ENCODE measurements at places on chromosomes 6 and 20.

- no peak for DNase-seq
Measured at GRCh38 chr6:20751293-20751935, 217.2 kb downstream of the CDKAL1 start.

DNA sequence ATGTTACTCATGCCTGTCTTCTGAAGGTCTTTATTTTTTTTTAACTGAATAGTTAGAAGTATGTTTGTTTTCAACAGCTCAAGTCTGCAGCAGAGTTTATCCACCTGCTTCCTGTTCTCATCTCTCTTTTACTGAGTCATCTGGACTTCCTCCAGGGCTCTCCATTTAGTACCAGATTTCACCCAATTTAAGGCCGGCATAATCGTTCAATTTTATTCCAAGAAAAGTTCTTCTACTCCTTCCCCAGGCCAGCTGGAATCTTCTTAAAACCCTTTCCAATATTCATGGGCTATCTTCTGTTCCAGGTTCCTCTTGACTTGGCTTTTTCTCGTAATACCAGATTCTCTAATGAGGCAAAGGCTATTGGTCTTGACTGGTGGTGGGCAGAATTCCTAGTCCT lies 79.0 kb upstream of the LAMA2 start:
- DNase-seq: no peak

GRCh38 chr6:45584127-45584526 lies 206.4 kb upstream of the SUPT3H start:
- DNase-seq: no peak

- no peak for DNase-seq
Measured at GRCh38 chr6:85322446-85323105, 127.3 kb upstream of the NT5E start.

DNA sequence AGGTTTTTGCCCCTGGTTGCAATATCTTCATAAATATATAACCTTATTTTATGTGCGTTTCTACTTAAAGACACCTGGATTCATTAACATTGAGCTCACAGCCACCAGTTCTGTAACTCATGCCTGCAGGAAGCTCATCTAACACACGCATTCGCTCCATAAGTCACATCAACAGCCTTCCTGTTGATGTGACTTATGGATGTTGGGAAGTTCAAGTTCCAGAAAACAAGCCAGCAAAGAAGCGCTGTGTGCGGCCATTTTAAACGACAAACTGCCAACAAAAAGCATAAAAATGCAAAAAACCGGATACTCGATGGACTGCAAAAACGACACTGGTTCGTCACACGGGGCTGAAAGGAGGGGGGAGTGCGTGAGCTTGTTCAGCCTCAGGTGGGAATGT lies 77.9 kb upstream of the NFATC2 start:
- no peak for DNase-seq

DNA sequence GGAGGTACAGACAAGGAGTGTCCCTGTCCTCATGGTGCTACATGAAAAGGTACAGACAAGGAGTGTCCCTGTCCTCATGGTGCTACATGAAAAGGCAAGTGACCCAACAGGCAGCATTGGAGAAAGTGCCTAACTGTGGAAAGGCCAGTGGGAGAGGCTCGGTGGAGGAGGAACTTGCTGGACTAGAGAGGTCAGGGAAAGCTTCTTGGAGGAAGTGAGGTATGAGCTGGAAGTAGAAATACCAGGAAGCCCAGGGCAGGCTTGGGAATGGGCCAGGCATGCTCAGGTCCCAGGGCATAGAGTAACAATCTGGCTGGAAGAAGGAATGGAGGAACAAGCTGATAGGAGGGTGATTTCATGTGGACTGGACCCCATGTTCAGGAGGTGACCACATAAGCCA lies 59.8 kb upstream of the FNDC1 start:
- no peak for DNase-seq

DNA sequence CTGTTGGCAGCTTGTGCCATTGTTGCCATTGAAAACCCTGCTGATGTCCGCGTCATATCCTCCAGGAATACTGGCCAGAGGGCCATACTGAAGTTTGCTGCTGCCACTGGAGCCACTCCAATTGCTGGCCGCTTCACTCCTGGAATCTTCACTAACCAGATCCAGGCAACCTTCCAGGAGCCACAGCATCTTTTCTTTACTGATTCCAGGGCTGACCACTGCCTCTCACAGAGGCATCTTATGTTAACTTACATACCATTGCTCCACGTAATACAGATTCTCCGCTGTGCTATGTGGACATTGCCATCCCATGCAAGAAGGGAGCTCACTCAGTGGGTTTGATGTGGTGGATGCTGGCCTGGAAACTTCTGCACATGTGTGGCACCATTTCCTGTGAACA lies 221.8 kb upstream of the FAM83B start:
- DNase-seq: no peak

Measured in DMS79 (cell line).